ENCODE measurements at places on chromosomes 12 and 14.

GRCh38 chr14:29654901-29655550 is 272.6 kb downstream of the PRKD1 start:
- no peak for DNase-seq

GRCh38 chr14:99626041-99626648 is 18.8 kb upstream of the HHIPL1 start:
- no peak for DNase-seq

DNA sequence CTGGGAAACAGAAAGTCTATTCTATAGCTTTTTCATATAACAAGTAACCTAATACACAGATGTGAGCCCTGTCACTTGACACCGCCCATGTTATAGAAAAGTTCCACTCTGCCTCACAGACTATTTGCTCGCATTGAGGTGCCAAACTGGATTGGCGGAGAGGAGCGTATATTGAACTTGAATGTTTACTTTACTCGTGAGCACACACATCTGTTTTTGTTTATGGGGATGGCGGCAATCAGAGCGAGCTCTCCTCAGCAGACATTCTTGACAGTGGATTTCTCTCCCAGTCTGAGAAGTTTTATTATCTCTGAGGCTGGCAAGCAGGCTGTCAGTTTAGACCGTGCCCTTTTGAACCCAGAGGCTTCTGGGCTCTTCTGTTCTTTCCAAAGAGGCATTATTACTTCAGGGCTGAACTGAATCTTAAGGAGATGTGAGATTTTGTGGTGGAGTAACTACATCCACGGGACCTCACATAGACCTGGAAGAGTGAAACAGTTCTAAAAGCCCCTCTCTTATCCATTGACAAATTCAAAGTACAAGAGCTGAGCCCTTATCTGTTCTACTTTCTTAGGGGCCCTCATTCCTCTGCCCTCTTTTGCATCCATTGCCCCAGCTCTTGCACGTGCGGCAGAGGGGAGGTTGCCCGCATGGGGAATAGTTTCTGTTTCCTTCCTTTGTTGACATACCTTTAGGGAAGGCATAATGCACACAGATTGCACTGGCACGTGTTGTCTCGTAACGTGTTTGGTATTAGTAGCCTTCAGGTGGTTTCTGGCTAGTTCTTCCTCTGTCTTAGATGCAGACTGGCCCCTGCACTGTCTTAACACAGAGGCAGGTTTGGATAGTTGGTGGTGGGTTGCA is 68.2 kb downstream of the DRAM1 start:
- DNase-seq: no peak

DNA sequence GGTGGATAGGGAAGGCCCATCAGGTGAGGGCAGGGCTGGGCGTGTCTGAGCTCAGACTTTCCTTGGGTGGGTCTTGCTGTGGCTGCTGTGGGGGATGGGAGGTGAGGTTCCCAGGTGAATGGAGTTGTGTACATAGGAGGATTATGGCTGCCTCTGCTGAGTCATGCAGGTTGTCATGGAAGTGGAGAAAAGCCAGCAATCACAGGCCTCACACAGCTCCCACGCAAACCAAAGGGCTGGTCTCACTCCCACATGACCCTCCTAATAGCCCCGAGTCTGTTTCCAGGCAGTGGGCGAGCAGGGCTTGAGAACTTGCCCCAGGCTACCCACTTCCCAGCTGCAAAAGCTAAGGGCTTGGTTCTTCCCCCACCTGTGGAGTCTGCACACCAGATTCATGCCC is 149.5 kb downstream of the IPO8 start:
- DNase-seq: no peak

DNA sequence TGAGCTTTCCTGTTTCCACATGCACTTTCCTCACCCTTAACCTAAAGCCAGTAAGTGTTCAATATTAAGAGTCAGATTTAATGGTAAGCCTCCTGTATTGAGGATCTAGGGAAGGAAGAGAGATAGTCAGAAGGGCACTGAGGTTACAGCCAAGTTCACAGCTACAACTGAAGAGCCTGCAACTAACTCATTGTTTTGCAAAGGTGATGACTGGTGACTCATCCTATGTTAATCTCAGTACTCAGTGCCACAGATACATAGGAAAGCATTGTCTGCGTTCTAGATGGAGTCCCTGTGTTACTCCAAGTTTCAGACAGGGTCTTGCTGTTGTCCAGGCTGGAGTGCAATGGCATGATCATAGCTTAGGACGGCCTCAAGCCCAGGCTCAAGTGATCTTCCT is 157.0 kb upstream of the RBM19 start:
- DNase-seq: no peak

GRCh38 chr12:97160277-97160676 is 253.2 kb downstream of the NEDD1 start:
- no peak for DNase-seq

GRCh38 chr14:31457665-31458659 is 656 bp upstream of the DTD2 start:
- no peak for DNase-seq

DNA sequence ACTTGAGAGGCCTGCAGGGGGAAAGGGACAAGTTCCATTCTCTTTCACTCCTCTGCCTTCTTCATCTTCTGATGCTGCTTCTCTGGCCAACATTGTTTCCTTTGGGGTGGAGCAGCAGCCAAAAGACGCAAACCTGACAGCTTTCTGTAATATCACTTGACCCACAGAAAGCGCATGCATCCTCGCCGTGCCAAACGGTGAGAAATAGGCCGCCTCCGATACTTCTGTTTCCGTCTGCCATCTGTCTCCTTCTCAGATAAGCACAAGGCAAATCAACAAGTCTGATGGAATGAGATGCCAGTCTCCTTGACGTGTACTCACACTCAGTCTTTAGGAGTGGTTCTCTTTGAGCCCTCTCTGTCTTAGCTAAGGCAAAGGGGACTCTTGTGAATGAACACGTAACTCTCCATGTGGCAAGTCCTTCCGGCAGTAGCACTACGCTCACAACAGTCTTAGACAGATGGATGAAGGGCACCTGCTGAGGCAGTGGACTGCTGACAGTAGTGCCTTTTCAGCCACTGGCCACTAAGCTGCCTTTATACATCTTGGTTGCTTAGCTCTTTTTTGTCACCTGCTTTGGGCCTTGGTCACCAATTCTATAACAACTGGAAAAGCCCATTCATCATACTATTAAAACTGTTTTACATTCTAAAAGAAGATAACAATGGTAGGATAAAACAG is 214.1 kb downstream of the FBXL14 start:
- no peak for DNase-seq

GRCh38 chr14:65949711-65950516 is 536.3 kb upstream of the CCDC196 start:
- DNase-seq: peak; percentile 23

- peak; percentile 9 for DNase-seq
Observed at GRCh38 chr14:61034416-61035120, 53.5 kb downstream of the SLC38A6 start.

DNA sequence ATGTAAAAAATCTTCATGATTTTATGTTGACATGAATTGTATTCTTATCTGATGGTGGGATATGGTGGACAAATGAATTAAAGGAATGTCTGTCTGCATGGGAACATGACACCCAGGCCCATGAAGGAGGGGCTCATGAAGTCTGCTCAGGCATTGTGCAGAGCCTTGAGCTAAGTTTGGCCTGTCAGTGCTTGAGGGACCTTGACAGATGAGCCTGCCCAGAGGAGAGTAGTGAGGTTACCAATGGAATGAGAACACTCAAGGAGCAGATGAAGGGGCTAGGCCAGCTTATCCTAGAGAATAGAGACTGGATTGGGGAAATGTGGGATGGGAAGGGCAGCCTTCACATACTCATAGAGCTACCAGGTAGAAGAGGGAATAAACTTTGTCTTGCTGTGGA is 68.8 kb downstream of the TMX1 start:
- DNase-seq: no peak

DNA sequence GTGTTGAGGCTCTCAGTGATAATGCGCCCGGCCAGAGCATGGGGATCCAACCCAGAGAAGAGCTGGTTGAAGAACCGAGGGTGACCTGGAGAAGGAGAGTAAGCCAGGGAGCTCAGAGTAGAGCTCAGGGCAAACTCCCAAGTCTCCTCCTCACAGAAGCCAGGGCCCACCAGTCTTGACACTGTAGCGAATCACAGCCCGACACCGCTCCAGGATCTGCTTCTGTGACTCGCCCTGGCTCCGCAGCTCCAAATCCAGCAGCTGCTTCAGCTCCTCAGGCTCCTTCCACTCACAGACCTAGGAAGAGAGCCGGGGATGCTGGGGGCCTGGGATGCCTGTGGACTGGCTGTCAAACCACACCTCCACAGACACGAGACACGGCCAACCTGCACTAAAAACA is 8.2 kb upstream of the ZNF740 start:
- no peak for DNase-seq

DNA sequence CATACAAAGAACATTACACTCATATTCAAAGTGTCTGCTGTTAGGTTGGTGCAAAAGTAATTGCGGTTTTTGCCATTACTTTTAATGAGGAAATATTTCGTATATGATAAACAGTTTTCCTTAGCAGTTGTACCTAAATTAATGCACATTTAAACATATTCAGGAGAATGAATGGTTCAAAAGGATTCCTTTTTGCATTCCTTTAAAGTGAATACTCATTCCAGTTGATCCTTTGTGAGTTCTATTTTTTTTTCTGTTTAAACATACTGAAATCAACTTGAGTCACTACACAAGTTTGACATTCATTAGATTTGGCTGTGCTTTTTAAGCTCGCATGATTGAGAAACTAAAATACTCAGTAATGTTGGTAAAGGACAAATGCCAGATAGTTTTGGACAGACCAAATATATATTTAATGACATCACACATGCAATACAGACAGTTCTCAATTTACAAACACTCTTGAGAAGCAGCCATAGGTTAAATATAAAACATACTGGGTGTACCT is 13.8 kb upstream of the SLC38A2 start:
- DNase-seq: no peak

DNA sequence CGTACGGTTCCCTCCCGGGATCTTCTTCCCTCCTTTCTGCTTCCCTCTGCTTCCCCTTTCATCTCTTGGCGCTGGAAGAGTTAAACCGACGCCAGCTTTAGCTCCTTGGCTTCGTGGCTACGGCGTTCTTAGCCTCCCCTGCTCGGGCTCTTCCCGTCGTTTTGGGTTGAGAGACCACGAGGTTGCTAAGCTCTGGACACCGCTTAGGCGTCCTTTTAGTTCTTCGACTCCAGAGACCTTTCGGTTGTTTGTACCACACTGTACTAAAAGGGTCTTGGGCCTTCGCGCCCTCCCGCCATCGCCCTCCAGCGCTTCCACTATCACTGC is 545 bp downstream of the CPSF2 start:
- peak; percentile 29 for DNase-seq
